ENCODE measurements at places on chromosomes 2 and 18.

DNA sequence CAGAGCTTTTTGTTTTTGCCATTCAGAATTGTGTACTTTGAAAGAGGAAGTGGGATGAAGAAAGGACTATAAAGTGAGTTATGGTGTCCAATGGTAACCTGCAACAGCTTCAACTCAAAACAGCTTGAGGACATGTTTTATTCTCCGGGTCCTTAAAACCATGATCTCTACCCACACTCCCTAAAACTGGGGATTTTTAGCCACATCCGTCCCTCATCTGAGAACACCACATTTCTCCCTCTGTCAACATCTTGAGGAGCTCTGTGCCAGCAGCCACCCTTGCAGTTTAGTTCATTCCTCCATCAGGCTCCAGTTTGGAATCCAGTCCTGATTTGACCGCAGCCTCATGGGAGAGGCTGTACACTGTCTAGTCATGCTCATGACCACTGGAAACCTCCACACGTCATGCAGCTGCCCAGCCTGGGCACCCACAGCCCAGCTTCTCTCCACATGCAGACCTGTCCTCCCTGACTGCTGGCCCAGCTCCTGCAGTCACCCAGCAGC is 62.6 kb downstream of the C18orf63 start:
- no peak for DNase-seq

- no peak for DNase-seq
These were observed 51.8 kb downstream of the COA5 start for GRCh38 chr2:98556344-98557033.

- no peak for DNase-seq
These were observed 30.7 kb downstream of the BAZ2B start for GRCh38 chr2:159585622-159586021.

DNA sequence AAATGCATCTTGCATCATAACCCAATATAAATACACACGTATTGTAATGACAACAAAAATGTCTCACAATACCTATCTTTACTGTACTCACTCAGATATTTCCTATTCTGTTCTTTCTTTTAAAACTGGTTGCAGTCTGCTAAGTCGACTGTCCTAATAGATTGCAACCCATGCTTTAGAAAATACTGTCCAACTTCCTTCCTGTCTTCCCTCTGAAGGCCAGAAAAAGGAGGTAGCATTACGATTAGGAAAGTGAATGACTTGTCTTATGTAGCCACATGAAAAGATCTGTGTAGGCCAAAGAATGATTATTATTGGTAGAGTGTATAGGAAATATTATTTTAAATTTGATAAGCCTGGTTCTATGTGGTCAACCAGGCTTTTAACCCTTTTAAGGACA is 134.1 kb downstream of the FAM210A start:
- no peak for DNase-seq

- no peak for DNase-seq
These were observed 20.3 kb upstream of the CHST10 start for GRCh38 chr2:100437751-100438150.

- no peak for DNase-seq
These were observed 237.5 kb upstream of the CHAC2 start for GRCh38 chr2:53530126-53530525.

GRCh38 chr18:43276491-43276890 is 799 bp downstream of the SYT4 start:
- no peak for DNase-seq

DNA sequence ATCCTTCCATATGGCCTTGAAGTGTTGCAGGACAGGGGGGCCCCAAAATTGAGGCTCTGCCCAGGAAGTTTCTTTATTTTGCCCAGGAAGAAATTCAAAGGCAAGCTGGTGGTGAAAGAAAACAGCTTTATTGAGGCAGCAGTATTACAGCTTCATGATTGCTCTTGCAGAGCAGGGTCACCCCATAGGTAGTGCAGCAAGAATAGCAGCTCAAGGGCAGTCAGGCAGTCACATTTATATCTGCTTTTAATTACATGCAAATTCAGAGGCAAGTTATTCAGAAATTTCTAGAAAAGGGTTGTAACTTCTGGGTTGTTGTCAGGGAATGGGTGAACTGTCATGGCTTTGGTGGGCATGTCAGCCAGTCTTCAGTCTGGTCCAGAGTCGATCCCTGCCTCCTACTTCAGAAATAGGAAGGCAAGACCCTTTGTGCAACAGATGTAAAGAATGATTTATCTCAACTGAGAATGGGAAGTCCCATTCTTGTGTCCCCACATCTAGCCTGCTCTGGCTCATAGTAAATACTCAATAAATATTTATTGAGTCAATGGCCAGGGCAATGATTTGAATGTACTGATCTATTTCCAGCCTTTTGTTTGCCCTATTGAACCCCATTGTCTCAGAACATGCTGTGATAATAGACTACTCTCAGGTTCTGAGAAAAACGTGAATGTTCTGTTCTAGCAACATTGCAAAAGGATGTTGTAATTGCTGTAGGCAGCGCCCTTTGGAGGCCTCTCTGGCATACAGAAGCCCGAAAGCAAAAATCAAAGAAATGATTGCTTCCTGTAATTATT is 129.8 kb downstream of the MYO3B start:
- DNase-seq, result no peak

DNA sequence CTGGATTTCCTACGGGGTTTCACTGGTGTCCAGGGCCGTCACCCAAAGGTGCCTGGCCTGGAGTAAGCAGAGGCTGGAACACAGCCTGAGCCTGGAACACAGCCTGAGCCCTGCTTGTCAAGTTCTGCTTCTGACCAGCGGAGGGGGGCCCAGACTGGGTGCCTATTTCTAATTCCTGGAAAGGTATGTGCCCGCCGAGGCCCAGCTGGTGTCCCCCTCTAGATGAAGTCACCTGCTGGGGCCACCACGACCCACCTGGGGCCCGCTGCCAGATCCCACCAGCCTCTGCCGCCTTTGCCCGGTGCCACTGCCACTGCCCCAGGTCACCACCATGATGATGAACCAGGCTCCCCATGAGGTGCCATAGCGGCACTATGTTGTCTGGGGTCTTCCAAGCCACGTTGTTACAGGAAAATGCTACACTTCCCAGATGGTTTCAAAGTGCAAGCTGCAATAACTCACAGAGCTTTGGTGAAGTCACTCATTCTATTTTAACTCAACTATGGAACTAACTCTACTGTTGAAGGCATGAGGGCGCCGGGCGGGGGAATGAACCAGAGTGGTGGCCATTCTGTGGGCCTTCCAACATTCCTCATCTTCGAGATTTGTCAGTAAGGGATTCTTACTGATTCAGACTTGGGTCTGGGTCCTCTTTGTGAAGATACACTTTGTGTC is 40.9 kb upstream of the LAPTM4A start:
- DNase-seq, result no peak

GRCh38 chr18:60549338-60549960 is 176.9 kb upstream of the MC4R start:
- no peak for DNase-seq

GRCh38 chr18:60404486-60405085 is 32.0 kb upstream of the MC4R start:
- no peak for DNase-seq

- DNase-seq, result no peak
These were observed at the start of gene SATB2 for GRCh38 chr2:199457147-199458008. Gene SATB2, minus strand, starts transcription at chr2:199457939. Its CDS starts 1,902 bp downstream, at chr2:199456037.

DNA sequence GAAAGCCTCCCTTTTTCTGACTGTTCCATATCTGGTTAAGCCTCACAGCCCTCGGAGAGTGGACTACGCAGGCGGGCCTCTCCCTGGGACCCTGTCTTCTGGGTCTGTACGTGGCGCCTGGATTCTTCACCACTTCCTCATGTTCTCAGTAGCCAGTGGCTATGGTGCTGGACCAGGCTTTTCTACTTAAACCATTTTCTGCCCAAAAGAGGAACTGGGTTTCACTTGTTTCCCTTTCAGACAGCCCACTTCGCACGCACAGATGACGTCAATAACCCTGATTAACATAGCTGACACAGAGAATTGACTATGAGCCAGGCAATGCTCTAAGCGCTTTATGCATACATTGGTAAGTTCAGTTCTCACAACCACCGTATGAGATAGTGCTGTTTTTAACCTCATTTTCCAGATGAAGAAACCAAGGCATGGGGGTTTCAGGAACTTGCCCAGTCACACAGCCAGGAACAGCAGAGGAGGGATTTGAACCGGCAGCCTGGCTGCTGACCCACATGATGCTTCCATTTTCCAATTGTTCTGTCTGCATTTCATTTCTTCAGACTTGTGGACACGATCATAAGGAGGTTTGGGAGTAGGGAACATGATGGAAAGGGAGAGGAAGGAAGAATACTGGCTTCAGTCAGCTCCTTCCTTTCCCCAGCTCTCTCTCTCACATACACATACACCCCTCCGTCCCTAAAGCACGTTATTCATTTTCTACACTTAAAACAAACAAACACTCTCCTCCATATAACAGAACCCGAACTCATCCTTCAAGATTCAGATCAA is 41.7 kb downstream of the MYOM1 start:
- DNase-seq, result no peak

DNA sequence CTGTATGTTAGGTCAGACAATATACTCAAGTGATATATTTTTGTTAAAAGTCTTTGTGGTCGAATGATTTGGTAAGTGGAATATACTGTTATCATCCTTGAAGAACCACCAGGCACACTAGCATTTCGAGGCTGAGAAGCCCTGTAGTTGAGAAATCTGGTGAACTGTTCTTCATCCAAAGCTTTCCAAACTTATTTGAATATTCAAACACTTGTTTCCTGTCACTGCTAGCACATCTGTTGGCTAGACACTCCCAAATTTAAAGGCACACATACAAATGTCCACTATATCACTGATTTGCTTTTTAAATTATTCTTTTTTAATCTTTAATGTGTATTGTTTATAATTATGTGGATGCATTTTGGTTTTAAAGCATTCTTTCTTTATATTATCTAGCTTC is 241.9 kb upstream of the CNTNAP5 start:
- no peak for DNase-seq

GRCh38 chr2:172993139-172993538 is 82.5 kb upstream of the MAP3K20 start:
- DNase-seq, result no peak

- no peak for DNase-seq
These were observed 391.2 kb upstream of the FSIP2 start for GRCh38 chr2:185347445-185347844.

GRCh38 chr2:189109921-189110397 is 69.6 kb downstream of the COL5A2 start:
- DNase-seq, result no peak

DNA sequence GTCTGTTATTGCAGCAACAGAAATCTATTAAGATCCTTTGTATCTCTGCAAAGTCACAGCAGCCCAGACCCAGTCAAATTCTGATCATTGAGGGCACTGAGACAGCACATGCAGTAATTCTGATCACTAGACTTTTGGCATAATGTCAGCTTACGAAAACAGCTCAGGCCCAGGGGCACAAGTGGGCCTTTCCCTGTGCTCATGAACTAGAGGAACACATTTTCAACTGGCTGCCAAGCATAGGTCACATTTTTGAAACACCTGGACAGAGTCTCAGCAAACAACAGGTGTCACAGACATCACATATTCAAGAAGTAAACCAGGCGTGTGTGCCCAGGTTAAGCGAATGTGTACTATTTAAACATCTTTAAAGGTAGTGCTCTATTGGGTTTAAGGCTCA is 13.7 kb downstream of the DOCK10 start:
- no peak for DNase-seq

DNA sequence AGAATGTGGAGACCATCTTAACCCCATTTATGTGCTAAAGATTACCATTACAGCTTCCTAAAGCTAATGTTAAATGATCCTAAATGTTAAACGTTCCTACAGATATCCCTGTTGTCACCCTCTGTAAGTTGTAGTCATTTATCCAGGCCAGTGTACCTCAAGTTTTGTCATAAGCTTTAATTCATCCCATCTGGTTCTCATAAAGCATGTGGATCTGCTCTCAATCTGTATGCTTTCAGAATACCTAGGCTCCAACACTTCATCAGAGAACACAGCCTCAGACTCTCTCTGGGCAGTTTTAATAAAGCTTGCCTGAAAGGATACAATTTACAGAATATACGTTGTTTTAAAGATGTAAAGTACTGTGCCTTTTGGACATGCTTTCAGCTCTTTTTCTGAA is 4.2 kb upstream of the CCDC178 start:
- DNase-seq, result no peak

- DNase-seq, result no peak
These were observed 435.4 kb downstream of the NRXN1 start for GRCh38 chr2:50596515-50596914.

GRCh38 chr2:85393836-85394235 is 16.3 kb downstream of the CAPG start:
- no peak for DNase-seq

GRCh38 chr2:72570413-72570812 is 255.4 kb downstream of the EXOC6B start:
- DNase-seq, result no peak

GRCh38 chr2:84257831-84258230 is 201.2 kb downstream of the SUCLG1 start:
- no peak for DNase-seq

DNA sequence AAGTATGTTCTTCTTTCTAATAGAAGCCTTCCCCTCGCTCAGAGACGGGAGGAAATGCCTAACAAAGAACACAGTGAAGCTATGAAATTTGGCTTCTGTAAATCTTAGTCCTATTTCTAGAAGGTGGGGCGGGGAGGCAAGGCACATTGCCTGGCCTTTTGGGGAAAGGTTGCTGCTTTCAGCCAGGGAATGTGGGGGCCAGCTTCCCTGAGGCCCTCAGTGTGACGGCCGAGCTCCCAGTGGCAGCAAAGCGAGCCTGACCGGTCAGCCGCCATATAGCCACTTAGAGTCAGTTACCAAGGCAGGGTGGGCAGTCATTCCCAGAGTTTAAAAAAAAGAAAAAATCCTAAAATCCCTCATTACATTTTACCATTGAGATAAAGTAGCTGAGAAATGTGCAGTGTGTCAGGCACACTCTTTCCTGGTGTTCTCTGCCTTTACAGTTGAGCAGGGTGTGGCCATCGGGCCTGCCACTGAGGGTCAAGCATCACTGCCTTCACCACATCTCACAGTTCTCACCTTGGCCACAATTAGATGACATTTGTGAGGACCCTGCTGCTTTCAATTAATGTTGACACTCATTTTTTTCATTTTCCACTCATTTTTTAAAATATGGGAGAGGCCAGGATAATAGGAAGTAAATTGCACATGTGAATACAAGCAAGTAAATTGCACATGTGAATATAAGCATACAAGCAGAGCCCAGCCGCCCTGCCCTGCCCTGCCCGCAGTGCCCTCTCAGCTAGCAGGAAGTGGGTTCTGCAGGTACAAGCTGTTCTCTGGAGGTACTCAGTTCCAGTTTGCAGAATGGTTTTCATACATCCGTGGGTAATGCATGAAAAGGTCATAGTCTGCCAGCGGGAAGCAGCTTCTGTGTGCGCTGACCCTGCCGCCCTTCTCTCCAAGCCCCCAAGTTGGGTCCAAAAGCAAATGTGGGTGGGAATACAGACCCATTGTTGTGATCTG is 76.9 kb downstream of the WDSUB1 start:
- no peak for DNase-seq

DNA sequence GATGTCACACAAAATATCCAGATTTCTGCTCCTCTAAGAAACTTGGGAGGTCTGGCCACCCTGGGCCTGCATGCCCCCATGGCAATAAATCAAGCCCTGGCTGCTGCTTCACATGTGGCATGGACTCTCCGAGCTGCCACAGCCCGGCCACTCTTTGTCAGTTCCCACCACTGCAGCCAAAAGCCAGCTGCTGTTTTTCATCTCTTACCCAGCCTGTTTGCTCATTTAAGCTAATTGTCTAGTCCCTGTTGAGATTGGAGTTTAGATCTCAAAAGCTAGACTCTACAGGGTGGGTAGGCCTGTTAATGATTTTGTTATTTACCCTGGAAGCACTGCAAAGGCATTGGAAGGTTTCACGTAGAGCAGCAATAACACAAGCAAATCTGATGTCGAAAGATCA is 20.9 kb upstream of the ANXA4 start:
- no peak for DNase-seq

- DNase-seq, result no peak
These were observed 771 bp upstream of the IGFBP2 start for GRCh38 chr2:216632346-216632951.

- DNase-seq, result no peak
These were observed 9.9 kb downstream of the GPN1 start for GRCh38 chr2:27638709-27639108.

Data from activated CD4-positive, alpha-beta T cell treated with anti-CD3 and anti-CD28 coated beads for 24 hours (primary cell).